HFFc6 (cell line): ENCODE measurements at places on chromosomes 5 and 9.
A peak's percentile ranks its signal among the peaks of the same experiment; 100 is the strongest.

DNA sequence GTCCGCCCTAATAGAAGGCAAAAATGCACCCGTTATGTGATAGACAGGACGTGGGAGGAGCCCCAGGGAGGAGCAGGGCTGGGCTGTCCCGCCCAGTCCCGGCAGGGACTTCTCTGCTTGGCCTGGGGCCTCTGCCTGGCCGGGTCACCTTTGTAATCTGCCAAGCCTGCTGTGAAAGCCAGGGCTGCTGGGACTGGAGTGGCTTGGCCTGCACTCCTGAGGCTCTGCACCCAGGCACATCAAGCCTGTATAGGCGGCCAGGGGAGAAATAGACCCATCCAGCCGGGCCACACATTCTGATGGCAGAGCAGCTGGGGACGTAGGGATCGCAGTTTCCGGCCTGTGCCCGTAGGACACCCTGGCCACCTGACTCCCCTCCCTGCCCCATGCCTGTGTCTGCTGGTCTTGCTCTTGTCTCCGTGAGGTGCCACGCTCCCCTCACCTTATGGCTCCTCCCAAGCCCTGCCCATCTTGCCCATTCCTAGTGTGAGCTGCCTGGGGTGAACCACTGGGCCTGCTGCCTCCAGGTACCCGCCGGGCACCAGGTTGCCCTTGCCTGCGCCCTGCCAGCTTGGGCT, 28.1 kb downstream of the DYNC2I2 start:
- no peak for DNase-seq

DNA sequence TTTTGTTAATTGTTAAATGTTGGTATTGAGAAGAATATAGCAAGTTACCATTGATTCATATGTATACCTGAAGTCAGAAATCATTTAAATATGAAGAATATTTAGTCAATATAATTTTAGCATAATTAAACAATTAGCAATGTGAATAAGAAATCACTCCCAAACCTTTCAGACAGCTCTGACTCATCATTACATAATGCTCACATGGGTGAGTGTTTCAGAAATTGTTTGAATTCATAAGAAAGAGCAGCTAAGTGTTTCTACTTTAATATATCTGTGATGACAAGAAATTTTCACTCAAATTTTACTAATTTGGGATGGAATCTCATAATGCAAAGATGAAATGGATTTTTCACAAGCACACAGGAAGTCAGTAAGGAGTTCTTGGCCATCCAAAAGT, 42.0 kb upstream of the CDC42SE2 start:
- DNase-seq = peak; percentile 10

GRCh38 chr5:55360190-55360589, 52.4 kb downstream of the MTREX start:
- DNase-seq = peak; percentile 36

GRCh38 chr5:122478741-122479442, 166.9 kb downstream of the SNCAIP start:
- no peak for DNase-seq

DNA sequence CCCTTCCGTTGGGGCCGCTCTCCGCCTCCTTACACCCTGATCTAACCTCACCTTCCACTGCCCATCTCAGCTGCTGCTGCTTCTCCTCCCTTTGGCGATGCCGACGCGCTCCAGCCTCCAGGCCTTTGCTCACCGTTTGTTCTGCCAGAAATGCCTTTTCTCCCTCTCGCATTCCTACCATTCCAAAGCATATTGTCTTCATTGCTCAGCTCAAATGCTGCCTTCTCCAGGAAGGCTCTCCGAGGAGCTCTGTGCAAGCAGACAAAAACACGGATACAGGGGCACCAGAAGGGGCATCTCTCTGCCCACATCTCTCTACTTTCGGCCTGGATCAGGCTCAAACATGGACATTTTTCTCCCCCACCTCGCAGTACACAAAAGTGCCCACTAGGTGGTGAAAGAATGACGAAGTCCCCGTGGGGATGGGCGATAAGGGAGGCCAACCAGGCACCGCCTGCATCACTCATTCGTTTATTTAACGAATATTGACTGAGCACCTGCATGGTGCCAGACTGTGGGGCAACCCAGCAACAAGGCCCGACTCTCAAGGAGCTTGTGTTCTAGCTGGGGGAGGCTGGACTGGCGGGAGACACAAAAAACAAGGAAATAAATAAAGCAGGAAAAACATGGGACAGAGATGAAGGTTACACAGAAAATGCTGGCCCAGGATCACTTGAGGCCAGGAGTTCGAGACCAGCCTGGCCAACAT, 7.3 kb upstream of the GRHPR start:
- DNase-seq = peak; percentile 82

- DNase-seq = no peak
Observed at GRCh38 chr9:70959366-70959765, 162.1 kb downstream of the TRPM3 start.

DNA sequence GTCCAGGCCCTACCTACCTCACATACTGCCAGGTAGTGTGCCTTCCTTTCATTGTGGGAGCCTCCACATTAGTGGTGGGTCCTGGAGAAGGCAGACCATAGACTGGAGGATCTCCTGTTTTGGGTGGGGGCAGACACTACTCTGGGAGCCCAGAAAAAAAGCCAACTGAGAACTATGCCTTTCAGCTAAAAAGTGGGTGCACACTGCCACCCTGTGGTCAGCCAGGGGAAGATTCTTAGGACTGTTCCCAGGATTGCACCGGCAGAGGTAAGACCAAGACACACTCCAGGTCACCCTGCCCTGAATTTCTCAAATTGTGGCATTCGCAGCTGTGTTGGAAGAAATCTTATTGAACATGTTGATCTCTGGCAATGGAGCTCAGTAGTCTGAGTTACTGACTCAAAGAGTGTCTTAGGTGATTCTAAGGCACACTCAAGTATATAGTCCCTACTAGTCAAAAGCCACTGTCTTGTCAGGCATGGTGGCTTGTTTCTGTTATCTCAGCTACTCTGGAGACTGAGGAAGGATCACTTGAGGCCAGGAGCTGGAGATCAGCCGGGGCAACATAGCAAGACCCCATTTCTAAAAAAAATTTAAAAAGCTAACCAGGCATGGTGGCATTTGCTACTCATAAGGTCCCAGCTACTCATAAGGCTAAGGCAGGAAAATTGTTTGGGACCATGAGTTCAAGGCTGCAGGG, 3.6 kb downstream of the SIGMAR1 start:
- peak; percentile 62 for DNase-seq

DNA sequence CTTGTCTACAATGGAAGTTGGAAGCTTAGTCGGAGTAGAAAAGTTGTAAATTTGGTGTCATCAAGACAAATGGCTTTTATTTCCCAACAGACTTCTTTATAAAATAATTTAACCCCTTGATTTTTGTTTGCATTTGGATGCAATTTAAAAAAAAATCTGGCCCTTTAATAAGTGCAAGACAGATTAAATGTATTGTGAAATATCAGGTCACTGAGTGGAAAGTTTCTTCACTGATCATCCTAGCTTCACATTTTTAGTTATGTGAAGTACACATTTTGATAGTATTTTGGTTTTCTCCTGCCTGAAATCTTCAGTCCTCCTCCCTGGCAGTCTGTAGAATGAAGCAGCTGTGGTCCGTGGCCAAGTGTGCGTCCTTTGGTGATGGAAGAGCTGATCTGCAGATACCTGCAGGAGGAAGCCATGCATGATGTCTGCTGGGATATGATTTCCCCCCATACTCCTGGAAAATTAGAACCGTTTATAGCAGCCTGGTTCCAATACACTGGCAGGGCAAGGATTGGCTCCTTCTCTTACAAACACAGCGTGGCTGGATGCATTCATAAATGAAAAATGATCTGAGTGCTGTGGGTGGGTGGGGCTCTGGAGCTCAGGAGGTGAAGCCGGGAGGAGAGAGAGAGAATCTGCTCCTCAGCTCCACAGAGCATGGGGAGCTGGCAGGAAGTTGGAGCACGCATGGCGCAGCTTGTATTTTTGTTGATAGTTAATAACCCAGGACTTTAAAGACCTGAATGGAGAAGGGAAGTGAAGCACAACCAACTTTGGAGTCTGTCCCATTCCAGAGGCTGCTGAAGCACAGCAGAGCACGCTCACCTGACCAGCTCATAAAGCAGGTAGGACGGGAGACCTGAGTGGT, 238.4 kb downstream of the GOLPH3 start:
- DNase-seq = no peak

- no peak for DNase-seq
Observed at GRCh38 chr5:93850311-93850710, 108.9 kb upstream of the POU5F2 start.

DNA sequence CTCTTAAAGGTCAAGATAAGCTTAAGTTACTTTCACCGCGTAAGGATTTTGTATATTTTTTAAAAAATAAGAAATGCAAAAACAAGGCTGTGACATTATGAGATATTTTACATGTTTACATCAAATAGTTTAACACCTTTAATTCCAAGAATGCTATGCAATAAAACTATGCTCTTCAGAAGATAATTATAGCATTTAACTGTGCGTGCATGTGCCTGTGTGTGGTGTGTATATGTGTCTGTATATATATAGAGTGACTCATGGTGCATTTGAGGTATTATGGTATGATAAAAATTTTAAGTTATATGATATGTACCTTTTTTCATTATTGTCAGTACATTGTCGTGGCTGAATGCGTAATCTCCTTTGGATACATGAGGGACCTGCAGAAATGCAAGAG, 539.3 kb downstream of the PDE4D start:
- DNase-seq = no peak

DNA sequence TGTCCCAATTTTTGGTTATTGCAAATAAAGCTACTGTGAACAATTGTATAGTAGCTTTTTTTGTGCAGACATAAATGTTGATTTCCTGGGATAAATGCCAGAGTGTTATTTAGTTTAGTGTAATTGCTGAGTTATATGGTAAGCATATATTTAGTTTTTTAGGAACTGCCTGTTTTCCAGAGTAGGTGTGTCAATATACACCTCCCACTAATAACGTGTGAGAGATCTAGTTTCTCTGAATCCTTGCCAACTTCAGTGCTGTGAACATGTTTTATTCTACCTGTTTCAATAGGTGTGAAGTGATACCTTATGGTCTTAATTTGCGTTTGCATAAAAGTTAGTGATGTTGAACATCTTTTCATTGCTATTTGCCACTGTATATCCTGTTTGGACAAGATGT, 9.1 kb upstream of the OR2S2 start:
- DNase-seq = no peak

DNA sequence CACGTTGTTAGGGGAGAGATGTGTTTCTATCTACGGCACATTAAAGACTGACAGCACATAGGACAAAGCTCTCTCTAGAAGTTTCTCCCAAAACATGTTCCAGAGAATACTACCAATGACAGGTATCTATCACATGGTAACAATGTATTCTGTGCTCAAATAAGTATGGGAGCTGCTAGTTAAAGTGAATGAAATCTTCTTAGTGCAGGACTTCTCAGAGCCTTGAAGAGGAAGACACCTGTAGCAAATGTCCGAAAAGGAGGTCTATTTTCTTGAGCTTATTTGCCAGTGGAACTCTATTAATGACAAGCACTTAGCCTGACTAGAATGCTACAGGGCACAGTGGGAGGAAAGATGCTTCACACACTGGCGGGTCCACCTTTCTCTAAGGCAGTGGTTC, 137.4 kb downstream of the ENTREP1 start:
- no peak for DNase-seq

GRCh38 chr5:78618303-78618702, 30.3 kb downstream of the LHFPL2 start:
- no peak for DNase-seq

GRCh38 chr9:105319202-105319813, 74.9 kb downstream of the SLC44A1 start:
- DNase-seq = no peak

DNA sequence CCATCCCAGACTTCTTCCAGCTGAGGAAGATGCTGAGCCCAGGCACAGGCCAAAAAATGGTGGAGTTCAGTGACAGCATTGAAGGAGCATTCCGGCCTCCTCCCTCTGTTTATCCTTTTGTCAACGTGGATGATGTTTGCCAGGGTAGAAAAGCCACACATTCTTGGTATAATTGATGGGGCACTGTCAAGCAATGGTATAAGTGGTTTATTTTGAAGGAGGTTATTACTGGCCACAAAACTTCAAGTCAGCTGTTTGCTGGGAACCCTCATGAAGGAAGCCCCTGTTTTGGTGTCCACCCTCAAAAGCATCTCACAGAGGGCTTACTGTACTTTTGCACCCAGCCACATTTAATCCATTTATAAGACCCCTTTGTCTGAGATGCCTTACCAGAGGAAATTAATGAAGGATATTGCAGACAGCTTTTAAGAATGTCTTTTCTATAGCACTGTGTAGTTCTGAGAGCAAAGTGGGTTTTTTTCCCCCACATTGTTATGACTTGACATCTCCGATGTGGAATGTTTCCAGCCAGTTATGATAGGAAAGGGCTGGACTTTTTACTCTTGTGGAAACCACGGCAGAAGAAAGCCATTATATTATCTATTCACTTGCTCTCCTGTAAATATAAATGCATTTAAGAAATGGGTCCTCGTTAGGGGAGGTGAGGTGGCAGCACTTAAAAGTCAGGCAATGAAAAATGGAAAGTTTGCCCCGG, 95.5 kb upstream of the SPATA31D4 start:
- no peak for DNase-seq

- peak; percentile 94 for DNase-seq
Observed at GRCh38 chr5:672329-673160, 20.6 kb downstream of the TPPP start.

DNA sequence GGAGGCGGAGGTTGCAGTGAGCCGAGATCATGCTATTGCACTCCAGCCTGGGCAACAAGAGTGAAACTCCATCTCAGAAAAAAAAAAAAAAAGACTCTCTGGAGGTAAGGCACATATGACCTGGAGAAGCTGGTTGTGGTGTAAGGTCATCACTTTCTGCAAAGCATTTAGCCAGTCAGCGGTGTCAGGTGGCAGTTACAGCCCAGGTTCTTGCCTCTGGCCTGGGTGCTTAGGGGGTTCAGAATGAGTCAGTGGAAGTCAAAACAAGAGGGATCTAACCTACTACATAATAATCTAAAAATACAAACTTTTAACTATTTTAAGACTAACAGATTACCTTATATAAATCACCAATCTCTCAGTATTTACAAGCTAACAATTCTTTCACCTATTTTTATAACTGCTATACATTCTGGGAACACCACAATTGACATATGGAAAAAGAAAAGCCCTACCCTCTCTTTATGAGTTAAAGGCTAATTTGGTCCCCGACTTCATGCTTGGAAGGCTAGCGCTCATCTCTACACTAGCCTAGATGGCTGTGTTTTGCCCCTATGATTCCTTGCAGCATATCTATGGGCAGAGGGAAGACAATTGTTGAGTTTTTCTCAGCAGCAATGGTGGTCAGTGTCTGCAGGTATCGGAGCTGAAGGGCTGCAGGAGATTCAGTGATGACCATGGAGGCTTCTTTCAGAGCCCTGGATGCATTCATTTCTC, 29.2 kb downstream of the STOM start:
- DNase-seq = no peak

GRCh38 chr5:110477911-110478310, 248.6 kb downstream of the TMEM232 start:
- no peak for DNase-seq
